ENCODE measurements at places on chromosomes 2 and 18.

GRCh38 chr18:848062-848861, 36.2 kb upstream of the YES1 start:
- no peak for DNase-seq

DNA sequence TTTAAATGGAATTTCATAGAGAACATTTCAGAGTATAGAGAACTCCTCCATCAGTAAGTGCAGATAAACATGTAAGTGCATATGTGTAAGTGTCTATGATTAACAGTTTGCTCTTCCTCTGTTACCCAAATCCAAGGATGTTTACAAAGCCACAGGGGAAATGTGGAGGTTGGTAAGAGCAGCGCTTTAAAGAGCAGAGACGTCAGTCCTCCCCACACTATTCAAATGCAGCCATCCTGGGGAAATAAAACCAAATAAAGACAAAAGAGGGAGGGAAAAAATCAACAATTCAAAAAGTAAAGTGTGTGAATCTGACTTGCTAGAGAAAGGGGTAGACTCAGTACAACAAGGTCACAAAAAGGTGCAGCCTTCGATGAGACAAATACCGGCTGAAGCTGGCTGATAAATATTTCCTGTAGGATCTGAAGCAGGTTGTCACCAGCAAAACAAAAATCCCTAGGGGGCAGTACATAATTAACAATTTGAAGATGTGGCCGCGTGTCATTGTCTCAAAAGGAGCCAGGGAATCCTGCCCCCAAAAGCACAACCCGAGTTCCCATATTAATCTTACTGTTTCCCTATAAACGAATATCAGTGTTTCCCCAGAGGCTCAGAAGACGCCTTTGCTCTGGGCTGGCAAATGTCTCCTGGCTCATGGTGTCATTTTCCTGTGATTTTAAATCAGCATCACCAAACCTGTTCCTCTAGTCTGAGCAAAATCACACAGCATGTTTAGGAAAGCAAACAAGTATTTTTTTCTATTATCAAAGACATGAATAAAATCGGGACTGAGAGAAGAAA, 216.5 kb downstream of the CDCA7 start:
- DNase-seq = no peak

- no peak for DNase-seq
These were observed 3.5 kb downstream of the SS18 start for GRCh38 chr18:26086959-26087358.

- DNase-seq = no peak
These were observed 268.0 kb upstream of the LRATD1 start for GRCh38 chr2:14364471-14364870.

DNA sequence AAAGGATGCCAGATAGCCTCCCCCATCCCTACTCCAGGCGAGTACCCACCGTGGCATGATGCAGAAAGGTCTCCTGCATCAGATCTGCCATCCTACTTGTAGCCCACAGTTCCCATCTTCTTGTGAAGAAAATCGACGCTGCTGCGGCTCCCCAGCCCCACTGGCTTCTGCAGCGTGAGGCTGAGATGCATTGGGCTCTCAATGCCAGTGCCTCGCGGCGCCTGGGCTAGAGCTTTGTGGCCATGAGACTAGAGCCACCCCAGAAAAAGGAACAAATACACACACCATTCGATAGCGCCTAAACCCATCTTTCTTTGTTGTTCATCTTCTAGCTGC, 2.8 kb downstream of the NOL4 start:
- no peak for DNase-seq

- no peak for DNase-seq
These were observed 1038.9 kb upstream of the ZEB2 start for GRCh38 chr2:145558617-145559350.

- no peak for DNase-seq
These were observed 7.0 kb downstream of the EIF2AK2 start for GRCh38 chr2:37149626-37150322.

DNA sequence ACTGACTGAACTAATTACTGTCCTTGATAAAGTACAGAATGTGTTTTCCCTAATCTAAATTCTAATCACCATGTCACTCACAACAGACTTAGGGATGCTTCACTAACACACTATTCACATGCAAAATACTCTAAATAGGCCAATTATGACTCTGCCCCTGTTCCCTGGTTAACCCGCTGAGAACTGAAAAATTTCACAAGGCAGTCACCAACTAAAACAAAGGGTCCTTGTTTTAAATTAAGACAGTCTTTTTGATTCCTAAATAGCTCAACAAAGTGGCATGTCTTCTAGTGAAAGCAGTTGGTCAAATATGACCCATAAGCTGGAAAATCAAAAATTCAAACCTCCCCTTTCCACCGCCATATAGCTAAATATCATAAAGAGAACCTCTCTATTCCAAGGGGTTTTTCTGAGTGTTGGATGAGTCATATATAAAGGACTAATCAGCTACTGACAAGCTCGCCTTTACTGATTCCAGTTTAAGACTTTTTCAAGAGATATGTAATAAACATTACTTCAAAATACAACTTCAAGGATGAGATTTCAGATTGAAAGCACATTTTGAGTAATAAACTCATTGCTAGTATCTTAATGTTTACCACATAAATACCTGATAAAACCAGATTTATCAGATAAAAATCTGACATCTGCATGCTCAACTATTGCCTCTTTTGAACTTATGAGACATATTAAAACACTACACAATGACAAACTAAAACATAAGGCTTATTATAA, 235.8 kb downstream of the TCF4 start:
- no peak for DNase-seq

- no peak for DNase-seq
These were observed 403.8 kb upstream of the ID2 start for GRCh38 chr2:8277921-8278571.

DNA sequence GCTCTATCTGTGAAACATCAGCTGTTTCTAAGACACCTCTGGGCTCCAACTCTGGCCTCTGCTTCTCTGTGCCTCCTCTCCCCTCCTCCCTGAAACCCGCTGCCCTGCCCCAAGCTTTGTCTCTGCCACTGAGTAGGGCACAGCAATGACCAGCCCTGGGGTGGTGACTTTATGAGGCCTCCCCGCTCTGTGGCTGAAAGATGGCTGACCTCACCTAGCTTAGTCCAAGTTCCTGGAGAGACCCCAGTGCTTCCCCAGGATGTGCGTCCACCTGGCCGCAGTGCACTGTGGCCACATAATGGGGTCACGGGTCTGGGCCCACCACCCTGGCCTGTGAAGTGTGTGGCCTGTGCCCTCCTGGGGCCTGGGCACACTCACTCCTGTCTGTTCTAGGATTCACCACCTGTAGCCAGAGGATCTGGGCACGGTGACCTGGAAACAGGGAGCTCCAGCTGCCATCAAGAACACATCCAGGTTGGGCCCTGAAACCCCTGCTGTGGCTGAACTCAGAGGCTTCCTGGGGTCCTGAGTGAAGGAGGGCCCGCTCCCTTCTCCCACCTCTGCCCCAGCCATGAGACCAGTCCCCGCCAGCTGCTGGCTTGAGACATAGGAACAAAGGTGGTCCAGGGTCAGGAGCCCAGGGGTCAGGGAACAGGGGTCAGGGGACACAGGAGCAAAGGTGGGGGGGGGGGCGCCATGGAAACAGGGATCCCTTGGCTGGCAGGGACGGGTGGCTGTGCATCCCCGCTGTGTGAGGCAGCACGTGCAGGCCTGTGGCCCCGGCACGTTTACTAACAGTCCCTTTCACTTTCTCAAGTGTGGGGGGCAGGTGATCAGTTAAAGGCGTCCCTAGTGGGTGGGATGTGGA, 29.3 kb upstream of the OTOS start:
- DNase-seq = no peak

DNA sequence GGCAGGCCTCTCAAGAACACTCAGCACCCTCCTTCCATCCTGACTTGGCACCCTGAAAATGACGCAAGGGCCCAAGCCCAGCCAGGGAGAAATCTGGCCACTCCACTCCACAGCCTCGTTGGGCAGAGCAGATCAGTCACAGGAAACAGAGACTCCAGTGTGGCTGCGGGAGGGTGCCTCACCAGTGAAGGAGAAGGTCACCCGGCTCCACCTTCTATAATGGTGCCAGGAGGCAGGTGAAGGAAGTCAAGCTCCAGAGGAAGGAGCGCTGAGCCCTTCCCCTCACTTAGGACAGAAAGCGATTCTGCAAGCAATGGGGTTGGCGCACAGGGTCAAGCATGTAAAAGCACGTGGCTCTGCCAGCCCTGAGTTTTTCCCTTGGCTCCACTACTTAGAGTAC, 35.3 kb downstream of the CRACDL start:
- no peak for DNase-seq

DNA sequence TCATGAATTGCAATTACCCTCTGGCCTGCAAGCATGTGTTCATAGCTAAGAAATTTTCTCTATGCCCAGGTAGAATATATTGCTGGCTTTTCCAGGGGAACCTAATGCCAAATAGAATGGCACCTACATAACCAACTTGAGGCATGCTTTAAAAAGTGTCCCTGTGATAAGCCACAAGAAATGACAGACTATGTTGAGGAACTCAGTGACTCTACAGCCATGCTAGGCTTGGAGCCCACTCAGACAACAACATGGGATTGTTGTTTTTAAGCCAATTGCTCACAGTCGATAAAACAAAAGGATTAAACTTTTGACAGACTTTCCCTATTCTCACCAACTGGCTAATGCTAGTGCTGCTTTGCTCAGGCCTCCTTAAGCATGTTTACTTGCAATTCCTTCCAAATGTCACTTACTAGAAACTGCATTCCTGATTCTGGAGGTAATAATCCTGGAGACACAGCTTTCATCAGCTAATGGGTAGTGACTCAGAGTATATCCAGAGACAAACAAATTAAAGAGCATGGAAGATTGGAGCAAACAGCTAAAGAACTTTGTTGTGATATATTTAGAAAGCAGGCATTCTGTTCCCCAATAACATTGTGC, 249.0 kb downstream of the SLC8A1 start:
- no peak for DNase-seq

GRCh38 chr2:61597300-61598289, 59.4 kb upstream of the XPO1 start:
- DNase-seq = no peak

DNA sequence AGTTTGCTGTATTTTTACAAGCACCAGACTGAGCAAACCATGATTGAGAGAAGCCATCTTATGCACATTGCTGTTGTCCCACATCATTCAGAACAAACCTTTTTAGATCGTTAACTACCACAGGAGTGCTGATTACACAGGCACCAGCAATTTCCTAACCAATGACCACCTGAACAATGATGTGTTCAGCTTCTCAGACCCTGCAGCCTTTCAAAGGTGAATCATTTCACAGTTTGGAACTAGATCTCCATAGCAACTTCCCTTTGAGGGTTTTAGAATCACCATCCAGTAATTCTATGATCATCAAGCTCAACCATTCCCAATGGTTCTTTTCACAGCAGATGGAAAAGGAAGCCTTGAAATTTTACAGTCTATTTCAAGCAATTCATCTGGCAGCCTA, 71.4 kb downstream of the OLA1 start:
- DNase-seq = no peak
